NCI-H1436 treated with DMSO at 0.1 percent for 48 hours (cell line): ENCODE measurements at places on chromosomes 3 and 15.

DNA sequence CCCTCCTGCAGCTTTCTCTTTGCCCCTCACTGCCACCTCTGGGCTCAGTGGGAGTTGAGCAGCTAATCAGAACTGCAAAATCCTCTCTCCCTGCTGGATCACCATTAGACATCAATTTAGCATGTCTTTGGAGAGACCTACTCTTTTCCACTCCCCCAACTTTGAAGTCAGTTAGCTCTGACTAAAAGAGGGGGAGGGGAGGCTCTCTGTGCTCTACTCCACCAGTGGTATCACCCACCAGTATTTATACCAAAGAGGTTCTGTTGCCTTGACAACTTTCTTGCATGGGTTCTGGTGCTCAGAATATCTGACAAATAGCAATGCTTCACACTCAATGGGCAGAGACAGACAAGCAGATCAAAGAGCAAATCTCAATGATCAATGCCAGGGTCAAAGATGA, 146.2 kb upstream of the ROPN1 start:
- no peak for DNase-seq

DNA sequence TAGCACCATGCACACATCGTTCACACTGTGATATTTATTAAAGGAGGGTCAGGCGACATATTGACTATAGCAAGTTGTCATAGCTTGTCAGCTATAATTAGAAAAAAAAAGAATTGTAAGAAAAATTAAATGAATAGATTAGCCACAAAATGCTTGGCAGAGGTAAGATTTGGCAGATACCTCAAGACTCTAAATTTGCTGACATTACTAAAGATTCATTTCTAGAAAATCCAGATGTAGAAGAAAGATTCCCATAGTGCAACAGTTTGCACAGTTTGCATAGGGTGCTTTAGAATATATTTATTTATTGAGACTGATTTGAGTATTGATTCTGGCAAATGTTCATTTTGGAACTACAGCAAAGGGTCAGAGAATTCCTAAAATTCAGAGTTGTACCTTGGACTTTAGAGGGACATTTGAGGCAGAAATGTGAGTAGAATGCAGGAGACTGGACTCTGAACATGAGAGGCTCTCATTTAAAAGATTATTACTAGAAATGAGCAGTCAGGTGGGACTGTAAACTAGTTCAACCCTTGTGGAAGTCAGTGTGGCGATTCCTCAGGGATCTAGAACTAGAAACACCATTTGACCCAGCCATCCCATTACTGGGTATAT, 102.0 kb upstream of the BHLHE40 start:
- no peak for DNase-seq

- DNase-seq = no peak
Measured at GRCh38 chr3:46049093-46049492, 21.8 kb upstream of the XCR1 start.

DNA sequence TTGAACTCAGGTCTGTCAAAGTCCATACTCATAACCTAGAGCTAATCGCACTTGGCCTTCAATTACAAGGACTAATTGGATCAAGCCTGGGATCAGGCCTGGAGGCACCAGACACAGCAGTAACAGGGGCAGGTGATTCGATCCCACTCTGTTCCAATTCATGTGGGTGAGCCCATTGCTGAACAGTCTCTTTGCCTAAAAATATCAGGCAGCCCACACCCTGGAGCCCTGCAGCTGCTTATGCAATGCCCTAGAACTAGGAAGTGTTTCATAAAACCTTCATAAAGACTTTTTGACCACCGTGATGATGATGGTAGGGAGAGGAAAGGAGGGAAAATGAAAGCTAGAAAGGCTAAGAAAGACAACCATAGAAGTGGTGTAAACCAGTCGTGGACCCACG, 47.8 kb upstream of the NEO1 start:
- DNase-seq = no peak

GRCh38 chr3:32437896-32438295, 46.2 kb downstream of the CMTM7 start:
- DNase-seq = no peak

- DNase-seq = no peak
Measured at GRCh38 chr3:80190051-80190450, 422.3 kb upstream of the ROBO1 start.

GRCh38 chr15:57708047-57708446, 1.5 kb downstream of the POLR2M start:
- no peak for DNase-seq
